ENCODE measurements at places on chromosomes 16 and 17. TPM values are rescaled to one million over a fixed set of nuclear protein-coding genes. Genes with fewer than 3 reads are reported as not detected.

Gene CCL7
- total RNA-seq, result not detected

Gene KREMEN2
- total RNA-seq, result 1.6 TPM

Gene EFCAB13
- 5.2 TPM for total RNA-seq

Gene CFAP52
- total RNA-seq, result not detected

Gene CD300LB
- not detected for total RNA-seq

Gene WIPI1
- 37.6 TPM for total RNA-seq

Gene ADAT1
- total RNA-seq, result 32.4 TPM

Gene GAS7
- 58.5 TPM for total RNA-seq

Gene SRL
- 230 TPM for total RNA-seq

Gene SYT17
- total RNA-seq, result 2.6 TPM

Gene NDRG4
- 11.5 TPM for total RNA-seq

Gene TBC1D3E
- not detected for total RNA-seq

Gene LAT
- 0.52 TPM for total RNA-seq

Gene CRHR1
- 0.52 TPM for total RNA-seq

Gene PLLP
- under 0.01 TPM for total RNA-seq

Gene CALB2
- total RNA-seq, result 1.0 TPM

Gene HOXB13
- total RNA-seq, result not detected

Gene NHLRC4
- 1.6 TPM for total RNA-seq

Gene PMFBP1
- total RNA-seq, result not detected

Gene MC1R
- 0.52 TPM for total RNA-seq

Gene NPIPB6
- total RNA-seq, result not detected

Gene AOC3
- total RNA-seq, result 16.2 TPM

Gene TMC7
- total RNA-seq, result 3.1 TPM

Gene GGNBP2
- 44.9 TPM for total RNA-seq

Gene MYH8
- 3,493 TPM for total RNA-seq

Gene SULT1A1
- total RNA-seq, result 2.6 TPM

Gene PYY
- total RNA-seq, result not detected

Gene COPS3
- 89.2 TPM for total RNA-seq

Gene RASL10B
- total RNA-seq, result 1.6 TPM

Gene CHCT1
- total RNA-seq, result 1.6 TPM

Gene TBC1D3G
- total RNA-seq, result not detected

Gene MT3
- 1.0 TPM for total RNA-seq

Gene P2RX1
- 1.6 TPM for total RNA-seq

Gene TSNAXIP1
- total RNA-seq, result 0.52 TPM

Gene RCVRN
- not detected for total RNA-seq

Gene CRISPLD2
- 7.3 TPM for total RNA-seq

Gene TEKT1
- not detected for total RNA-seq

Gene DBF4B
- total RNA-seq, result 2.6 TPM

Gene HEXIM2
- total RNA-seq, result 10.4 TPM

Gene NAGPA
- 5.2 TPM for total RNA-seq

Gene PDK2
- 18.8 TPM for total RNA-seq

Gene TNFRSF12A
- total RNA-seq, result 28.7 TPM

Gene C1QTNF8
- total RNA-seq, result not detected

Gene EVPL
- total RNA-seq, result under 0.01 TPM

Gene HSF5
- under 0.01 TPM for total RNA-seq

Gene SCN4A
- total RNA-seq, result 32.9 TPM

Gene KRTAP2-3
- not detected for total RNA-seq

Gene RSL1D1
- total RNA-seq, result 75.2 TPM

Gene CCT6B
- 3.1 TPM for total RNA-seq

Gene KRT31
- 3.1 TPM for total RNA-seq

Gene TMEM92
- not detected for total RNA-seq

Measured in skeletal muscle tissue (tissue), 5 donors.